Thymus (tissue), 14 donors: ENCODE measurements at places on chromosomes 5 and 9. TPM values are rescaled to one million over a fixed set of nuclear protein-coding genes. Genes with fewer than 3 reads are reported as not detected.

- DNase-seq: no peak
Observed at GRCh38 chr9:78626971-78627370, 330.0 kb downstream of the PSAT1 start.

DNA sequence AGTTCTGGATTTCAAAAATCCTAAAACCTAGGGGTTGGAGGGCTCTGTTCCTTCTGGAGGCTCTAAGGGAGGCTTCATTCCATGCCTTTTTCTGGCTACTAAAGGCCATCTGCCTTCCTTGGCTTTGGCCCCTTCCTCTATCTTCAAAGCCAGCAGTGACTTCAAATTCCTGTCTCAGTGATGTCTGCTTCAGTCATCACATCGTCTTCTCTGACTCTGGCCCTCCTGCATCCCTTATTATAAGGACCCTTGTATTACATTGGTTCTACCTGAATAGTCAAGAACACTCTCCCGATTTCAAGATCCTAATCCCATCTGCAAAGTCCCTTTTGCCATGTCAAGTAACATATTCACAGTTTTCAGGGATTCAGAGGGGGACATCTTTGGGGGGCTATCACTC lies 60.3 kb downstream of the GNA14 start:
- DNase-seq: no peak

OTULINL gene
- polyA plus RNA-seq: 9.1 TPM

GRCh38 chr5:62259699-62260250 lies 46.2 kb upstream of the KIF2A start:
- DNase-seq: no peak

GRCh38 chr9:114000063-114000454 lies 78.0 kb downstream of the AMBP start:
- DNase-seq: no peak

DNA sequence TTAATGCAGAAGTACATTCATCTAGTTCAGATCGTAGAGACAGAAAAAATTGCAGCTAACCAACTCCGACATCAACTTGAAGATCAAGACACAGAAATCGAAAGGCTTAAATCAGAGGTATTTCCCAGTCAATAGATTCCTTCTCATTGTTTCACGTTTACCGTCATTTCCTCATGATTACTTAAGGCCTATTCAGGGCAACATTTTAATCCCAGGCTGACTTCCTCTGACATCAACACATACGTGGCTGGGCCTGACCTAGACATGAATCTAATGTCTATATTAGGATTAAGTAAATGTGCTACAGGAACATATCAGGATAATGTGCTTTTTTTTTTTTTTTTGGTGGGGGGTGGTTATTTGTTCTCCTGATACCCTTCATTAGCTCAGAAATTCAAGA lies 107.9 kb downstream of the RASGRF2 start:
- DNase-seq: no peak

ENTPD2 gene
- 0.27 TPM for polyA plus RNA-seq

DNA sequence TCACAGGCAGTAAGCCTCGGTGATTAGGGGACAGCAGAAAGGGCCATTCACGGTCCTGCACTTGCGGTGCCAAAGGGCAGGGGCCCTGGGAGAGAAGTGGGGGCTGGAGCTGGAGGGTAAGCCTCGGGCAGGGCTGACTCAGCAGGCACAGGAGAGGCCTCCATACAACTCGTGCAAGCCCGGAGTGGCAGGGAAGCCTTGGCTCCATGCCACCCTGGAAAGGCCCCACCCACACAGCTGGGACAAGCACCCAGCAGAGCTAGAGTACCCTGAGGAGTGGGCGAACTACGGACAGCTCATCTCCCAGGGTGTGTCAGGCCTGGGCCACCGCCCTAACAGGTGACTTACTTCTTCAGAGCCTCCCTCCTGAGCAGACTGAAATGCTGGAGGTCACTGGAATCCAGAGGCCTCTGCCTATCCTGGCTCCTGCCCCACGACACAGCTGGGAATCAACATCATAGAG lies 5.6 kb upstream of the CAMK2A start:
- DNase-seq: no peak

DNA sequence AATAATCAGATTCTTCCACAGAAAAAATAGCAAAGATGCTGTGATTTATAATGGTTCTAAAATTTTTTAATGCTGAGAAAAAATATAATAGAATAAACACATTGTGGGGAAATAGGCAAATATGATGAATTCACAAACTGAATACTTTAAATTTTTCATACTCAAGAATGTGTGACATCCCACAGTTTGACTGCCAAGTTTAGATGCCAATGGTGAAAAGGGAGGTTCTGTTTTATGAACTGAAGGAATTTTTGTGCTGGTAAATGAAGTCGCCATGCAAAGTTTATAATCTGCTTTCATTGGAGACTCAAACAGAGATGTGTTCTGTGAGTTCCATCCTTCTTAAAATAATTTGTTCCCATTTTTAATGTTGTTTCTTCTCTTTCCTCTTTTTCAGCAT lies 367.5 kb upstream of the ADAMTS16 start:
- DNase-seq: no peak

DNA sequence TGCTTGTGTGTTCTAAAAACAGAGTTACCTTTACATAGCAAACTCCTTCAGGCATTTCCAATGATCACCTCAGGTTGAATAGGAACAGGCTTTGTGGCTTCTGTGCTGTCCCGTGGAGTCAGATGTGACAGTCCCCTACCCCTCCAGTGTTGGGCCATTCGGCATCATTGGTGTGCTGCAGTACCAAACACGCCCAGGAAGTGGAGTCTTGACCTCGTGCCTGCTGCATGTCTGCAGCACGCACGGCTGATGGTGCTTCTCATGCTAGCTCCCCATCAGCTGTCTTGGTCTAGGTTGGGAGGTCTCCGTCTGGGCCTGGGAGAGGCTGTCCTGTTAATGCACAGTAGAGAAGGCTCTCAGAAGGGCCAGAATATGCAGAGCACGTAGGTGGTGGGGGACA lies 42.5 kb upstream of the PHF2 start:
- no peak for DNase-seq

FOXD4L5 gene
- 0.07 TPM for polyA plus RNA-seq
